Kidney (tissue), 22 donors: ENCODE measurements at places on chromosomes 16 and 17. TPM values are rescaled to one million over a fixed set of nuclear protein-coding genes. Genes with fewer than 3 reads are reported as not detected.

The HCRT gene
- not detected for polyA plus RNA-seq

The CCL17 gene
- polyA plus RNA-seq, result not detected

The GRAP gene
- 7.0 TPM for polyA plus RNA-seq

The PRAC1 gene
- polyA plus RNA-seq, result not detected

The CFAP97D1 gene
- polyA plus RNA-seq, result not detected

The SEPTIN12 gene
- polyA plus RNA-seq, result not detected
